ENCODE measurements at places on chromosomes 7 and 10.

- DNase-seq = no peak
Observed at GRCh38 chr7:16345979-16346958, 75.1 kb downstream of the CRPPA start.

GRCh38 chr7:100118388-100119071, 628 bp downstream of the TAF6 start:
- DNase-seq = no peak

DNA sequence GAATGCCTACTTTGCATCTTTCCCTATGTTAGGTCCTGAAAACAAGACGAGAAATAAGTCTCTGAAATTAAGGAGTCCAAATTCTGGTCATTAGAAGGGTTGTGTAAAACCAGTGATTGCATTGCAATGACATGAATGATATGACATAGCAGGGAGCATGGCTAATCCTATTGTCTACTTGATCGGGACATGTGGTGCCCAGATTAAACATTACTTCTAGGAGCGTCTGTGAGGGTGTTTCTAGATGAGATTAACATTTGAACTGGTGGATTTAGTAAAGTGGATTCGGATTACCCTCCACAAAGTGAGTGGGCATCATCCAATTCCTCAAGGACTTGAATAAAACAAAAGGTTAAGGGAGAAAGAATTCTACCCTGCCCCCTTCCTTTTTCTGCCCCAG, 434.9 kb upstream of the KLF6 start:
- DNase-seq = no peak

- DNase-seq = no peak
Observed at GRCh38 chr10:126713594-126713993, 43.1 kb upstream of the C10orf90 start.

DNA sequence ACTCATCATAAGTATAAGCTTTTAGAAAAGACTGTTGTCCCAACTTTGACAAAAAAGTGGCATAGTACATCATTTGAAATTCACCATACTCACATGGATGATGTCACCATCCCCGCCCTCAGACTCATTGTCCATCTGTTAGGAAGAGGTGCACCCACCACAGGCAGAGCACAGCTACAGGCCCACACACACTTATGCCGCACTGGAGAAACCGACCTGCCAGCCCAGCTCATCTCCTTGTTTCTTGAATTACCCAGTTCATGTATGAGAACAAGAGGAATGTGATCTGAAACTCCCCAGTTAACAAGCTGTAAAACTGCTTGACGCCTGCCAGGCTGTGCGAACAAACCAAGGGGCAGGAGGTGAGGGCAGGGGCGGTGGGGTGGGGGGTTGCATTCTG, 312.0 kb downstream of the DPP6 start:
- no peak for DNase-seq

- no peak for DNase-seq
Observed at GRCh38 chr7:122014697-122015096, 129.4 kb downstream of the AASS start.

DNA sequence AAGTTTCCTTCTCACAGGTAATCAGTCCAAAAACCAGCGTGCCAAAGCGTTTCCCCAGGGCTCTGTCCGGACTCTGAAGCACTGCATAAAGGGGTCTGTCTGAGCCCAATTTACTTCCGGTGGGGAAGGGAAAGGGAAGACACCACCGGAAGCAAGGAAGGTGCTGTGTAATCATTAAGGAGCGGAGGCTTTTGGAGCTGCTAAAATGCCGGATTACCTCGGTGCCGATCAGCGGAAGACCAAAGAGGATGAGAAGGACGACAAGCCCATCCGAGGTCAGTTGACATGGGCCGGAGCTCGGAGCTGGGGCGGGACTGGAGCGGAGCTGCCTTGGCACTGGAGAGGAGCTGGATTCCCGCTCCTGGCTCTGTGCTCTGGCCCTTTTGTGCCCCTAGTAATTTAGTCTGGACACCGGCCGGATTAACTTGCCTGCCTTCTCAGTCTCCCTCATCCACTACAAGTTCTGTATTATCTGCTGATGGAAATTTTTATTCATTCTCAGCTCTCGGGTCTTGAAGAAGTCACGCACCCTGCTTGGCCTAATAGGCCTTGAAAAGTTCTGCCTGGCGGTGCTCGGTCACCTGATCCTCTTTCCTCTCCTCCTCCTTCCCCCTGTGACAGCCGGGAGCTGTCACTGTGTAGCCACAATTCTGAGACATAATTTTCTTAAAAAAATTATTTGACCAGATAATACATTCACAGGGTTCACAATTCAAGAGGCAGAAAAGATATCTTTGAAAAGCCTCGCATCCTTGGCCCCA, at the start of gene PSMC2:
Gene PSMC2, plus strand, starts transcription at position 137 of the 761 bp plus-strand sequence. Its CDS starts 69 bp downstream, at position 206.
- DNase-seq = peak; percentile 86

DNA sequence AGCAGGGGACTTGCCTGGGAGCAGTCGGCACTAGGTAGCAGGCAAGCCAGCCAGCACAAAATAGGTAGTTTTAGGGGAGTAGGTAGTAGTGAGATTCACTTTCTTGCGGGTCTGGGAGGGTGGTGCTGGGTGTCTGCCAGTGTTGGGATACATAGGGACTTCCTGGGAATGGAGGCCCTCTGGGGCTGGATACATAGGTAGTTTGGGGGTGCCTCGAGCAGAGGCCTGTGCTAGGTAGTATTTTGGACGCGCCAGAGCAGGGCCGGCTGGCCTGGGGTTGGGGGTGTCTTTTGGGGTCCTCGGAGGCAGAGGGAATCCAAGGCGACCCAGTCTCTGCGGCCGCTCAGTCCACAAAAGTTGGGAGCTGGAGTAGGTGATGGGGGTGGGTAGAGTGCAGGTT, 2.0 kb upstream of the HOXA3 start:
- DNase-seq = no peak

GRCh38 chr7:43873300-43873699, 4.0 kb upstream of the MRPS24 start:
- DNase-seq = no peak
